ENCODE measurements at places on chromosomes 5 and 9.

DNA sequence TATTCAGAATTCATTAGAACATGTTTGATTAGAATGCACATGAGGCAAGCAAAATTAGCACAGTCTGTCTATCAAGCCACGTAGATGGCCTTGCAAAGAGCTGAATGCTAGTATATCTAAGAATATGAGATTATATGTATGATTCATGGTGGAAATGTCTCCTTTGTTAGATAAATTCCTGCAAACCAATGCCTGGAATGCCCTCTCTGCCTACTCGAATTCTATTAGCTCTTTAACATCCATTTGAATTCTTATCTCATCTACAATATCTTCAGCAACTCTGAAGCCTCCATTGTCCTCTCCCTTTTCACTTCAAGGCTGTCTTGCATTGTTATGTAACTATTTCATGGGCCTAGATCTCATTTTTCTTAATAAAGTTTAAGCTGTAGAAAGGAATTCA is 205.5 kb downstream of the TMC1 start:
- no peak for DNase-seq

- DNase-seq: no peak
These were observed 3.7 kb upstream of the BSPRY start for GRCh38 chr9:113345671-113346070.

DNA sequence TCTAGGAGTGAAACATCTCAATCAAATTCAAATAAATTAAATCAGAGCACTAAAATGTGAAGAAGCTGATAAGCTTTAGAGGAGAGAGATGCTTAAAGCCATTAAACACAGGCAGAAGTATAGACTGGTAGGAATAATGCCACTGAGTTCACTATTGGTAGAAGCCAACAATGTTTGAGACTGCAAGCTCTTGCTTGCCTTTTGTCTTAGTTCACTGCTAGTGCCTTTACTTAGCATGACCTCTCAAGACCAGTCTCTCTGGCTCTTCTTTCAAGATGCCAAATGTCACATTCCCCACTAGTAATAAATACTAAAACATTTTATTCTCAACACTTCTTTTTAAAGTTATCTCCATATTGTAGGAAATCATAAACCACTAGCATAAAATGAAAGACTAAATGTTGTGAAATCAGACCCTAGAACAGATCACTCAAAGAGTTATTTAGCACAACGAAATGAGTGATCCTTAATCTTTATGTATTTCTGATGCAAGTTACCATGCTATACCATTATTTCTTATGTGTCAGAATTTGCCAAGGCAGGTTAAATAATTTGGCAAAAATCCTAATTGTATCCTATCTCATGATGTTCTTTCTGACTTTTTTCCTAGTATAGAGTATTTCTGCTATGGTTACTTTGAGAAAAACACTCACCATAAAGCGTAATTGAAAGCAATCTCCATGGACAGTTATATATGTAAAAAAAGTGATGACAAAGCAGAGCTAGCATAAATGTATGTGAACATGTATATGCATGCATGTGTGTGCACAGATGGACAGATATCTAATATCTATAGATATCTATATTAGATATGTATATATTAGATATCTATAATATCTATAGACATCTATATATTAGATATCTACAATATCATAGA is 57.5 kb downstream of the PJA2 start:
- DNase-seq: no peak

- no peak for DNase-seq
These were observed 49.9 kb downstream of the LMX1B start for GRCh38 chr9:126663661-126664072.

- no peak for DNase-seq
These were observed 120.0 kb downstream of the FER start for GRCh38 chr5:108867656-108868055.

DNA sequence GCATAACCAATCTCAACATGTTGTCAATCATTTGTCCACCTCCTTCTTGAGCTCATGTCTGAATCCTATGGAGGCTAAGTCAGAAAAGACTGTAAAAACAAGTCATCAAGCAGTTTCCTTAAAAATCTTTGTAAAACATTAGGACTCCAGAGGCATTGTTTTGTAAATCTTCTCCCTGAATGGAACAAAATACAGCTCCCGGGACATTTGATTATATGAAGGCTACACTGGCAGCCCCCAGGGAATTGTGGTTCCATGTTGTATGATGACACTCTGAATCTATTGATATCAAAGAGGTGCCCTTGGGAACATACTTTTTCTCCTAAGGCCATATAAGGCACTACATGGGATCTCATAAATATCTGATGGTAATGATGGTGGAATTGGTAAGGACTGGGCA is 83.2 kb upstream of the NUDT12 start:
- DNase-seq: no peak

DNA sequence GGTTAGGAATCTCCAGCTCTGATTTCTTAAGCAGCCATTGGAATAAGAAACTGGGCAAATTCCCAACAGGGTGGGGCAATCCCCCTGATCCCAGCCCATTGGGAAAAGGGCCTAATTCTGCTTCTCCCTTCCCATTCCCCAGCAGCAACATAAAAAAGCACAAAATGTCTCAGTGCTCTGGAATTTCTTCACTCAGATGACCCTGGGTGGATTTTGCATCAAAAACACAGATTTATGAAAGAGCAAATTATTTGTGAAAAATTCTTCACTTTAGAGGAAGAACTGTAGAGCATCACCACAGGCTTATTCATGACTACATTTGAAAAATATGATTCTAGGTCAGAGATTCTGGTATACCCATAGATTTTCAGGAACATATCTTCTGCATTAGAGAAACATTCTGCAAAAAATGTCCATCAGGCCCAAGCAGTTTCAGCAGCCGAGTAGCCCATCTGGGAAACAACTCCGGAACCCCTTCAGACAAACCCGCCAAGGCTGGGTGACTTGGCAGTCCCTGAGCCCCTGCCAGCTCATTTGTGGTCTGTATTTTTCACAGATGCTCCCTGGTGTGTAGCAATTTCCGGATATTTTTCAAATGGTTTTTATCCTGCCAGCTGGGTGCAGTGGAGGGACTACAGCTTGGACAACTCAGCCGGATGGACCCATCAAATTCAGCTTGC is 102.1 kb upstream of the RANBP3L start:
- no peak for DNase-seq

- DNase-seq: no peak
These were observed 99.2 kb downstream of the ARRDC3 start for GRCh38 chr5:91283899-91284298.

- no peak for DNase-seq
These were observed 41.4 kb upstream of the TIFAB start for GRCh38 chr5:135493406-135494180.

- DNase-seq: no peak
These were observed 27.2 kb downstream of the AK3 start for GRCh38 chr9:4713849-4714248.

DNA sequence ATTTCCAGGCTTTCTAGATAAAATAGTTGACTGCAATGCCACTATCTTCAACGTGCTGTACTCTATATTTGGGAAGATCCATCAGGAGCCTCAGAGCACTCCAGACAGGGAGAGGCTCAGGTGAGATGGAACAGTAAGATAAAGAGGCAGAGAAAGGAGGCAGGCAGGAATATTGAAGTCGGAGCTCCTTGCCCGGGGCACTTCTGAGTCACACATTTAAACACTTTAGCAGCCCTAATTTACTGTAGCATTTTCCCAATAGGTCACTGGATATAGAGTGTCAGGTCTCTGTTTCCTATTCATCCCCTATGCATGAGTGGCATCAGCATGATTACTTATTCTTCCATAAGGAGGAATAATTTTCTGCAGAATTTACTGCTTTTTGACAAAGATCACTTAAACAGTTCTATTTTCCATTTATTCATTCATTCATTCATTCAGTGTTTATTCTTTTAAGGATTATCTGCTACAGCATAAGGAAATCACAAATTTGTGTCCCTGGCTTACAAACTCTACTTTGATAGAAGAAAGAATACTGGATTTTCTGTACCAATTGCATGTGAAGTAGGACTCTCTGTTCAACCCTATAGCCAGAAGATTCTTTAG is 170.7 kb downstream of the MAPKAP1 start:
- DNase-seq: no peak

GRCh38 chr5:54673523-54674225 is 156.1 kb downstream of the SNX18 start:
- DNase-seq: peak; percentile 72

- no peak for DNase-seq
These were observed 39.0 kb downstream of the RGS3 start for GRCh38 chr9:113502427-113503034.

- no peak for DNase-seq
These were observed 15.8 kb downstream of the ERCC8 start for GRCh38 chr5:60929024-60929423.

- DNase-seq: no peak
These were observed 21.3 kb downstream of the PTTG1 start for GRCh38 chr5:160442824-160443431.

DNA sequence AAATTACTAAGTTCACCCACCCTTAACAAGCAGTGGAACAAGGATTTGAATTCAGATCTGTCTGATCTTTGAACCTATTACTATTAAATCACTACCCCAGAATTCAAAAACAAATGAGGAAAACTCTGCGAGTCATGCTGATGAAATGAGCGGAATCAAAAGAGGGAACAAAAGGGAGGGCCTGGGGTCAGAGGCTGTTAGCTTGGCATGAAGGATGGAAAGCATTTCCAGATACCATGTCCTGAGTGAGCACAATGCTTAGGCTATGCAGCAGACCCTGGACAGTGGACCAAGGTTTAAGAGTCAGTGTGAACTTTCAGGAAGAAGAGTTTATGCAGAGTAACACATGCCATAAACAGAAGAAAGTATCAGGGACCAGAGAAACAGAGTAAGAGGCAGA is 30.5 kb downstream of the GRIA1 start:
- no peak for DNase-seq

GRCh38 chr5:124274949-124275348 is 471.5 kb downstream of the ZNF608 start:
- no peak for DNase-seq

DNA sequence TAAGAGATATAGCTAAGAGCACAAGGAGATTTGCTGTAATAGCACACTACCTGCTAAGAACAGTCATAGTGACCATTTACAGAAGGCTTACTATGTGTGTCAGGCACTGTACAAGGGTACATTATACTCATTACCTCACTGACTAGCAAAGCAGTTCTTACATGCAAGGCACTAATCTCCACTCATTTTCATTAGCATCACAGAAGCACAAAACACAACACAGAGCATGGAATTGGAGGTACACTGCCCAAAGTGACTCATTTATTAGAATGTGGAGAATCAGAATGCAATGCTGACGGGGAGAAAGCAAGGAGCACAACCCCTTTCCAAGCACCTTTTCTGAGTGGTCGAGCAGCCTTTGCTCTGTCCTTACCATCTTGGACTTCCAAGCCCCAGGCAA is 169.7 kb downstream of the ENTREP1 start:
- DNase-seq: no peak

DNA sequence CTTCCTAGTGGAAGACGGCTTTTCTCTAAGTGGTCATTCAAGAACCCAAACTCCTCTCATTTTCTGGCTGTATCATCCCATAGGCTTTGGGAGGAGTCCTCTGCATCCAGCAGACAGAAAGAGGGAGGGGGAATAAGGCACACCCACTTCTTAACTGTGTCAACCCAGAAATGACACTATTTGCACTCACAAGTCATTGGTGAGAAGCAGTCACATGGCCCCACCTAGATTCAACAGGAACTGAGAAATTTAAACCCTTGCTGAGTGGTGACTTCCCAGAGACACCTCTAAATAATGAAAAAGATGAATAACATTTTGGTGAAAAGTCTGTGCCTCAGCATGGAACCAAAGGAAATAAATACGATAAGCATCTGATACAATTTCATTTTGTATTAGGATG is 120.0 kb downstream of the MCTP1 start:
- no peak for DNase-seq

- DNase-seq: no peak
These were observed 45.8 kb downstream of the KIAA1958 start for GRCh38 chr9:112532427-112532826.

DNA sequence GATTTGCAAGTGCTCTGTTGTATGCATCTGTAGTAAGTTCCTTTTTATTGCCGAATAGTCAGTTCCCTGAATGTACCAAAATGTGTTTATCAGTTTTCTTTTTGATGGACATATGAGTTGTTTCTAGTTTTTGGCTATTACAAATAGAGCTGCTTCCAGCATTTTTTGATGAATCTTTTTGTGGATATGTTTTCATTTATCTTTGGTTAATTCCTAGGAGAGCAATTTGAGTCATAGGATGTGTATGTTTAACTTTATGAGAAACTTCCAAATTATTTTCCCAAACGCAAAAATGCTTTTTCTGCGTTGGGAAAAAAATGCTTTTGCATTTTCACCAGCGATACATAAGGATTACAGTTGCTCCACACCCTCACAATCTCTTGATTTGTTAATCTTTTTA is 287.7 kb downstream of the FER start:
- DNase-seq: no peak

- no peak for DNase-seq
These were observed 133.4 kb downstream of the TRPM3 start for GRCh38 chr9:70987986-70988385.

DNA sequence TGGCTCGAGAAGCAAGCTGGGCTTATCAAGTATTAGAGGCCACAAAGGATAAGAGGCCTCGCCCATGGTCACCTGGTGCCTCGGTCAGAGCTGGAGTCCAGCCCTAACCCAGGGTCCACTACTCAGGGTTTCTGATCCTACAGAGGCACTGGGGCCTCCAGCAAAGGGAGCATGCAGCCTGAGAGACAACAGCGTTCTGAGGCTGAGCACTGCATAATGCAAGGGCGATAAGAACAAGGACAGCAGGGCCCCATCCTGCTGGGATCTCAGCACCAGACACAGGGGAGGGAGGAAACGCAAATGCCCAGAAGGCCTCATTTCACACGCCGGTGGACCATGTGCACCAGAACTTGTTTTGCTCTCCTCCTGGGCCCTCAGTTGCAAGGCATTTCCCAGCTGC is 63.0 kb downstream of the C5orf15 start:
- DNase-seq: no peak

GRCh38 chr9:4814913-4815312 is 22.2 kb downstream of the RCL1 start:
- no peak for DNase-seq

DNA sequence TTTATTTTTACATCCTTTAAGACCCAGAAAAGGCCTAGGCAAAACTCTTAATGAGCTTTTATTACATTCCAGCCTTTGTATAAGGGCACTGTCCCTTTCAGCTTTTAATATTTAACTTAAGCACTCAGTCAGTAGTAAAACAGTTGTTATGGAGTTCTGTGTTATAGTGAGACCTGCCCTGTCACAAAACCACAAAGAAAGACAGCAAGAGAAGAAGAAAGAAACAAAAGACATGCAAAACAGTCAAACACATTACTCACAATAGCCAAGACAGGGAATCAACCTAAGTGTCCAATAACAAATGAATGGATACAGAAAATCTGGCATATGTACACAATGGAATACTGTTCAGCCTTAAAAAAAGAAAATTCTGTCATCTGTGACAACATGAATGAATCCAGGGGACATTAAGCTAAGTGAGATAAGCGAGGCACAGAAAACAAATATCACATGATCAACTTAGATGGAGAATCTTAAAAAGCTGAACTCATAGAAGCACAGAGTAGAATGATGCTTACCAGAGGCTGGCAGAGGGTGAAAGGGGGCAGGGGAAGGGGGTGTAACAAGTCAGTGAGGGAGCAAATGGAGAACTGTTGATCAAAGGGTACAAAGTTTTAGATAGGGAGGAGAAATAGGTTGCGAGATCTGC is 63.8 kb upstream of the CCNG1 start:
- no peak for DNase-seq
